ENCODE measurements at places on chromosomes 13 and 19.

DNA sequence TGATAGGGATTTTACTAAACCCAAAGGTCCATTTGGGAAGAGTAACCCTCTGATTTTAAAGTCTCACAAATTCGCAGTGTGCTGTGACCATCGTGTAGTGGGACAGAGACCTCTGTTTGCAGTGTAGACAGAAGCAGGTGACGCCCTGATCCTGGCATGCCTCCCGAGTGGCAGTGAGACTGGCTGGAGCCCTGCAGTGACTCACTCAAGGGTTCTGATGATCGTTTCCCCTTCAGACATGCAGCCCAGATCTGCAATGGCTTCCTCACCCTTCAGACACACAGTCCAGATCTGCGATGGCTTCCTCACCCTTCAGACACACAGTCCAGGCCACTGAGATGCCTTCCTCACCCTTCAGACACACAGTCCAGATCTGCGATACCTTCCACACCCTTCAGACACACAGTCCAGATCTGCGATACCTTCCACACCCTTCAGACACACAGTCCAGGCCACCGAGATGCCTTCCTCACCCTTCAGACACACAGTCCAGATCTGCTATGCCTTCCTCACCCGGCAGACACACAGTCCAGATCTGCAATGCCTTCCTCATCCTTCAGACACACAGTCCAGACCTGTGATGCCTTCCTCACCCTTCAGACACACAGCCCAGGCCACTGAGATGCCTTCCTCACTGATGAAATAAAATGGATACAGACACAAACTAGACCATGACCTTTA lies 125.2 kb downstream of the ATP11A start:
- DNase-seq: no peak

DNA sequence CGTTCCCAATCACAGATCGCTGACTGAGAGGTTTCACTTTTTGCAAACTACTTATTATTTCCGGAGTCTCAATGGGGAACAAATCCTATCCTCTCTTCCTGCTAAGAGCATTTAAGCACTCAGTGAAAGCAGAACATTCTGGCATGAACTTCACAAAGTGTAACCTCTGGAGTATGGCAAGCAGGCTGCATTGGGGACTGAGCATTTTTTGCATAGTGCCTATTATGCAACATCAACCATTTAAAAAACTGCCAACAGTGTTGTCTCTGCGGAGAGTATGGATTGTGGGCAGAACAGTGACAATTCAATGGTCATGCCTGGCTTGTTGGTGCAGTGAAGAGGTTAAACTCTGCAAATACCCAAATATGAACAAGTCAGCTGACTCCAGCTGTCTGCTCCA lies 484.6 kb downstream of the OLFM4 start:
- no peak for DNase-seq

- no peak for DNase-seq
These were observed 73.3 kb upstream of the ATXN8OS start for GRCh38 chr13:70034286-70034685.

DNA sequence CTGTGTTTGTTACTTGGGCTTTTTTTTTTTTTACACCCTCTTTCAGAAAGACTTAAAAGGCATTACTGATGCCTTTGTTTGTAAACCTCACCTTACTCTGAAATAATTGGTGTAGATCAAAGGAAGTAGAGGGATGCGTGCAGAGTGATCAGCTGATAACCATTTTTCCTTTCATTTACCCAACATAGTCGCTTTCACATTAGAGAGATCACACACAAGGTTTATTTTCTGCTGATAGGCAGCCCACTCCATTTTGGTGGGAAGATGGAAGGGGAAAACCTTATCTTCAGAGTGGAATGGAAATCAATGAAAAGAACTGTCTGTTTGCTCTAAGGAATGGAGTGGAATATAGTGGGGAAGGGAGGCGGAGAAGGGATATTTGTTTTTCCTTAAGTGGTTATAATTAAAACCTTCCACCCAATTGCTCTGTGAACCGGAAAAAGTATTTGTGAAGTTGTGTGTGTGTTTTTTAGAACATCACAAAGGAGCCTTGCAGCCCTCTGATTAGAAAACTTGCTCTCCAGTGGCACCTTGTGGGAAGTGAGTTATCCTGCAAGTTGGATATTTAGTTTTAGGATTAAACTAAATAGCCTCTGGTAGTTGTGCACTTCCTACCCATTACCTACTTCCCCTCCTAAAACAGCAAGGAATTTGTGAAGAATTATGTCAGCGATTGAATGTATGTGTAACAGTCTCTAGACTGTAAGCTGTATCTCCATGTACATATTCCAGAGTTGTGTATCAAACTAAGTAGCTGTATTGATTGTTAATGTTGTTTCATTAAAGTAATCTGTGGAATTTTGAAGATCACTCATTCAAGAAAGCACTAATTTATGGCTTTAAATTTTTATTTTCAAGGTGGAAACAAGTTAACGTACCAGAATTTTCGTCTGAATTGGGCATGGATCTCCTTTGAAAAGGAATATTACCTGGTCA lies 76.8 kb downstream of the FREM2 start:
- DNase-seq: no peak

DNA sequence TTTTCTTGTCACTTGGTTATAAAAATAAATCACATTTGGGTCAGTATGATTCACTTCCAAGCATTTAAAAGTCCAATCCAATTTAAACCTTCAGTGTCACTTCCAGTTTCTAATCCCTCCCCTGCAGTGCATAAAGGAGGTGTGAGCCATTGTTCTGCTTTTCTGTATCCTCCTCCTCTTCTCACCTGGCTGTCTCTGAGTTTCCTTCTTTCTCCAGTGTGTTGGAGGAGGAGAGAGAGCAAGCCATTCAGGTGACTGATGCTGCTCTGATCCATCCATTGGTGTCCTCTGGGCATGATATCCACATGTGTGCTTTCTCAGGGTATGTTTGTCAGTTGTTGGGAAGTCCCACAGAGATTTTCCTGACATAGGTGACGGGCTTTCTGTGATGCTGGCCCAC lies 1.2 kb downstream of the NUDT15 start:
- DNase-seq: no peak

DNA sequence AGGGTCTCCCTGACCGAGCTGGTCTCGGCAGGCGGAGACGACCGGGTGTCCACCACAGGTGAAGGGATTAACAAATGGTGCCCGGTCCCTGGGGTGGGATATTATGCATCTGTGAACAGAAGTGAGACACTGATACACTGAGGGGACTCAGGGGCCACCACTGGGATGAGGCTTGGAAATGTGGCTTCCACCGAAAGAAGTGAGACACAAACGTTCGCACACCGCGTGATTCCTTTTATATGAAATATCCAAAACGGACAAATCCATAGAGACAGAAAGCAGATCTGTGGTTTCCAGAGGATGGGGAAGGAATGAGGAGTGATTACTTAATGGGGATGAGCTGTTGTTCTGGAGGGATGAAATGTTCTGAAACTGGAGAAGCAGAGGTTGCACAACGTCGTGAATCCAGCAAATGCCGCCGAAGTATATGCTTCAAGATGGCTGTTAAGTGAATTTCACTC lies 47.5 kb downstream of the C13orf46 start:
- no peak for DNase-seq

GRCh38 chr19:5339198-5339949 lies 1.2 kb downstream of the PTPRS start:
- DNase-seq: no peak

- DNase-seq: peak; percentile 47
These were observed 4.6 kb downstream of the S1PR2 start for GRCh38 chr19:10226376-10227025.

DNA sequence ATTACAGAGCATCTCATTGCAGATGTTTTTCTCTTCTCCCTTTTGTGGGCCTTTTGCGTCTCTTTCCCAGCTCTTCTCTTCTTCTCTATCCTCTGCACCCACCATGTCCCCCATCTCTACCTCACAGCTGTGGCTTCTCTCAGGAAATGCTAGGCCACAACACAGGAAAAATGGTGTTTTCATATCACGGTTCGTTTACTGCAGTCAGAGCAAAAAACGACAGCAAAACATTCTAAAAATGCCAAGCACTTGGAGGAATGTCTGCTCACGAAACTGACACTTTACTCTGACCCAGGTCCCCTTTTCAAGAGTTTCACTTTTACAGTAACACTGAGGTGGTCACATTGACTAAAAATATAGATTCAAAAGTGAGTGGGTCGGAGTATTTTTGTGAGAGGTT lies 152.2 kb downstream of the DCT start:
- DNase-seq: no peak

GRCh38 chr13:23020246-23020843 lies 160.4 kb upstream of the SGCG start:
- DNase-seq: peak; percentile 44

- DNase-seq: no peak
These were observed 310.7 kb downstream of the ITGBL1 start for GRCh38 chr13:101763191-101763590.

DNA sequence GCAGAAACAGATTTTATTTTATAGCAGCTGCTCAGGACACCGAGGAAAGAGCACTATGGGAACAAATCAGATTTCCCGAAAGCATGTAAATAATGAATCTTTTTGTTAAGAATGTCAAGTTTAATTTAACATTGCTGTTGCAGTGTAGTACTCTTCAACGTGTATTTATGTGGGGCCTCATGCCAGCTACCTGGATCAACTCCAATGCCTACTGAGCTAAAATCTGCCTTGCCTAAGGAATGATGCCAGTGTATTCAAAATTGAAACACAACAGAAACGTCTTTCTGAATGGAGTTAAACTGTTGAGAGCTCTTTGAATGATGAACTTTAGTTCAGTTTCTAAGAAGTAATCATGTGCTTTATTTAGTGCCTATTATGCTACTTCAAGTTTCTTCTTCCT lies 1379.8 kb upstream of the ATXN8OS start:
- no peak for DNase-seq

DNA sequence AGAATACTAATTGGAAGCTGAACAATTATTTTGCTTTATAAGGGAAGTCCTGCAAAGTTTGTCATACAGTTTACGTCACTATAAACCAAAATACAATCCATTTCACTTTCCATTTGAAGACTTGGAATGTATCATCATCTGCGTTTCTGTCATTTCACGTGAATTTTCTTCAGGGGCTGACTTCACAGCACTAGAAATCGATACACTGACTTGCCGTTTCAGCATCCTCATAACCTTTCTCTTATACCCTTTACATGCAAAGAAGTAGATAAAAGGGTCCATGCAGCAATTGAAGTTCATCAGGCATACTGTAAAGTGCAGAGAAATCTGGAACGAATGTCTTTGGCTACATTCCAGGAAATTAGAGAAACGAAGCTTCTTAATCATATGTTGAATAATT lies 12.2 kb downstream of the GPR183 start:
- no peak for DNase-seq

GRCh38 chr19:30722186-30722585 lies 350.0 kb downstream of the ZNF536 start:
- DNase-seq: no peak

GRCh38 chr19:5287066-5287465 lies 53.5 kb downstream of the PTPRS start:
- no peak for DNase-seq

DNA sequence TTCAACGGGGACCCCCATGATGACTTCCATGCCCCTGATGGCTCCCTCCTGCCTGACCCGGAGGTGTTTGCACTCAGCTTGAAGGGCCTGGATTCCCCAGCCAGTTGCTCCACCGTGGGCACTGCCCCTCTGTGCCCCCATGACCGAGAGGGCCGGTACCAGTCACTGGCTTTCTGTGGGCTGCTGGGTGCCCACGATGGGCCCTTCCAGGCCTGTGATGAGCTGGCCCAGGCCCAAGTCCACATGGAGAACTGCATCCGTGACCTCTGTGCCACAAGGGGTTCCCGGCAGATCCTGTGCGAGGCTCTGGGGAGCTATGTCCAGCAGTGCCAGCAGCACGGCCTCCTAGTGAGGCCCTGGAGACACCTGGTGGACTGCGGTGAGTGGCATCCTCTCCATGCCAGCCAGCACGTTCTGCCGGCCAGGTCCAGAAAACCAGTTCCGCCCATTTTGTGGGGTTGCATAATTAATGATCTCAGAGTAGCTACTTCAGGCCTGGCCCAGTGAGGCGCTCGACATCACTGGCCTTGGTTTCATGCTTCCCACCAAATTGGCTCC lies 34.9 kb upstream of the FXYD3 start:
- no peak for DNase-seq

GRCh38 chr13:22198641-22199217 lies 527.9 kb downstream of the FGF9 start:
- DNase-seq: no peak

GRCh38 chr19:13102666-13103580 lies at the start of gene LYL1:
TSS of gene LYL1 (minus strand) at chr19:13102858. CDS start at chr19:13101171, 1,687 bp downstream.
- no peak for DNase-seq

- DNase-seq: no peak
These were observed 1.7 kb downstream of the SYNE4 start for GRCh38 chr19:36006955-36007354.

GRCh38 chr19:33440682-33441081 lies 67.2 kb downstream of the CEBPG start:
- DNase-seq: no peak

GRCh38 chr13:51526202-51526601 lies 58.1 kb upstream of the WDFY2 start:
- no peak for DNase-seq

Data from mesothelial cell of epicardium (in vitro differentiated cells).